ENCODE measurements at places on chromosomes 3 and 15. TPM values are rescaled to one million over a fixed set of nuclear protein-coding genes. Genes with fewer than 3 reads are reported as not detected.

DNA sequence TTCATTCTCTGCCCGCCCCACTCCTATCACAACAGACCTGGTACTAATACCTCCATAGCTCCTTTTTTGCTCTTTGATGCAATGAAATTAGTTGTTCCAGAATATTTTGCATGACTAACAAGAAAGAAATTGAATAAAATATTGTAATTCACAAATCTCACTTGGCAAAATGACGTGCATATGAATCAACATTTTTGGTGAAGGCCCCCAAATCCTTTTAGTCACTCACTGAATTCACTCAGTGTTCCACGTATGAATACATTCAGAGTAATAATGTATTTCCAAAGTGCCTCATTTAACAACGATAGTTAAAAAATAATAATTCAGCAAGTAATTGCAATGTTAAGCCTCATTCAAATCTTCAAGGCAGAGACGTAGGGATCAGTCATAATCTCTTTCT, 148.6 kb upstream of the STRIT1 start:
- H3K27me3 ChIP-seq = no peaks in the 10 kb centered on the region
- no peaks in the 10 kb centered on the region for H3K36me3 ChIP-seq
- H3K27ac ChIP-seq = no peak overlapping the region
- no peak overlapping the region for H3K4me3 ChIP-seq
- no peak for DNase-seq

DNA sequence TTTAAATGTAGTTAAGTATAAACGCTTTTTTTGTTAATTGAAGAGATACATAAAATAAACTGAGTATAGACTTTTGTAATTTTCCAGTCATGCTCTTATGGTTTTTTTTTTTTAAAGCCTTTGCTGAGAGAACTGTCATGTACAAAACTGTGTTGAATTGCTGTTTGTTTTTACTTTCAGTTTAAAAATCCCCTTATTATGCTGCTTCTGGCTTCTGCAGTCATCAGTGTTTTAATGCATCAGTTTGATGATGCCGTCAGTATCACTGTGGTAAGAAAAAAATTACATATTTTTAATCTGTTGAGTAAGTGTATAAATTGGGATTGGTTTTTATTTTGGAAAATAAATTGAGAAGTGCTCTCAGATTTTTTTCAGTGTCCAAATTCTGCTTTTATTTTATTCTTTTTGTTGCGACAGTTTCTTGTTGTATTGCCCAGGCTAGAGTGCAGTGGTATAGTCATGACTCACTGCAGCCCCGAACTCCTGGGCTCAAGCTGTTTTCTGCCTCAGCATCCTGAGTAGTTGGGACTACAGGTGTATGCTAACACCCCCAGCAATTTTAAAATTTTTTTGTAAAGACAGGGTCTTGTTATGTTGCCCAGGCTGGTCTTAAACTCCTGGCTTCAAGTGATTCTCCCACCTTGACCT, 40.7 kb downstream of the ATP2C1 start:
- no peak overlapping the region for H3K4me3 ChIP-seq
- H3K27ac ChIP-seq = no peak overlapping the region
- no peaks in the 10 kb centered on the region for H3K4me1 ChIP-seq
- H3K27me3 ChIP-seq = no peaks in the 10 kb centered on the region
- DNase-seq = no peak
- no peaks in the 10 kb centered on the region for H3K36me3 ChIP-seq

SLC28A2 gene
- total RNA-seq = not detected

GRCh38 chr3:66053550-66054094, 14.9 kb upstream of the MAGI1 start:
- H3K27ac ChIP-seq = no peak overlapping the region
- no peak for DNase-seq
- H3K4me1 ChIP-seq = peaks cover 3% of the 10 kb centered on the region
- H3K4me3 ChIP-seq = no peak overlapping the region
- H3K36me3 ChIP-seq = no peaks in the 10 kb centered on the region

LRRC31 gene
- total RNA-seq = 0.50 TPM

- peaks cover 10% of the 10 kb centered on the region for H3K36me3 ChIP-seq
- no peak overlapping the region for H3K27ac ChIP-seq
- H3K27me3 ChIP-seq = no peaks in the 10 kb centered on the region
- DNase-seq = no peak
- H3K4me3 ChIP-seq = no peak overlapping the region
Observed at GRCh38 chr3:13034109-13034800, 39.0 kb downstream of the IQSEC1 start.

DNA sequence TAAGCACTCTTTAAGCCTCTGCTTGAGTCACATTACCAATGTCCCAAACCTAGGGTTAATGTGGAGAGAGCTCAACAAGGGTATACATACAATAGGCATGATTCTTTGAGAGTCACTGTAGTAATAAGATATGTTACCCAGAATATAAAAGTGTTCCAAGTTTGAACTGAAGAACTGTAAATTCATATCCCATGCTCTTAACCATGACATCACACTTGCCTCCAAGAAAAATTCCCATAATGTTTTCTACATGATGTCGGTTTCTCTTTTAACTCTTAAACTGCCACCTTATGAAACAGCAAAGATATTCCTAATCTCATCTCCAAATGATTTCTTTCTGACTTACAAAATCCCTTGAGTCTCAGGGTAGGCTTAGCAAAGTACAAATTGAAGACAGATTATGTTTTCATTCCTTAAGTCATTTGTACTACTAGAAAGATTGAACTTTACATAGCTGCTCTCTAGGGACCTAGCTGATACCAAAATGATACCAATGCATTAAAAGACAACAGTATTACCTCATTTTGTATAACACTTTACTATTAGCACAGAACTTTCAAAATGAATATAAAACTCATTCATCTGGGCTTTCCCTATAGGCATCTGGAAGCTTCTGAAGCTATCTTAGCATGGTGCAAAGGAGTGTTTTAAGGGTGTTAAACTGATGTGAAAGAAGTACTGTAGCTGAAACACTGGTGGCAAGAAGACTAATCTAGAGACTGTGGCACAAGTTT, 127.1 kb downstream of the KCNMB2 start:
- H3K27ac ChIP-seq = no peak overlapping the region
- H3K4me3 ChIP-seq = no peak overlapping the region
- H3K36me3 ChIP-seq = no peaks in the 10 kb centered on the region
- H3K27me3 ChIP-seq = no peaks in the 10 kb centered on the region
- H3K4me1 ChIP-seq = no peaks in the 10 kb centered on the region
- DNase-seq = no peak

SLC12A1 gene
- 1.9 TPM for total RNA-seq

- no peaks in the 10 kb centered on the region for H3K36me3 ChIP-seq
- no peaks in the 10 kb centered on the region for H3K27me3 ChIP-seq
- H3K4me1 ChIP-seq = no peaks in the 10 kb centered on the region
- DNase-seq = no peak
Observed at GRCh38 chr3:119664370-119664769, 4.0 kb upstream of the POPDC2 start.

GRCh38 chr3:10532939-10533736, 27.8 kb upstream of the ATP2B2 start:
- H3K27me3 ChIP-seq = no peaks in the 10 kb centered on the region
- DNase-seq = no peak
- H3K4me3 ChIP-seq = no peak overlapping the region
- no peaks in the 10 kb centered on the region for H3K36me3 ChIP-seq
- H3K4me1 ChIP-seq = no peaks in the 10 kb centered on the region
- H3K27ac ChIP-seq = no peak overlapping the region

DNA sequence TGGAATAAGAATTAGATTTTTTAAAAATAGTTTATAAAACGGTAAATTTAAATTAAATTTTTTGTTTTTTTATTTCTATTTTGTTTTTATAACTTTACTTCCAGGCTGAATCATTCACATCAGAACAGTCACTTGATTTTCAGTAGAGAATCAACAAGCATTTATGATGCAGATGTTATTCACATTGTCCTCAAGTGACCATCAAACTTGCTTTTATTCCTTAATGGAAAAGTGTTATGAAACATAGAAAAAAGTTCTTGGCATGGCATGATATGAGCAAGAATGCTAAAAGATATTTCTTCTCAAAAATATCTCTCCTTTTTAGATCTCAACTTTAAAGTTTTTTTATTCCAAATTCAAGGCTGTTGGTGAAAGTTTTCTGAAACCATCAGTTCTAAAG, 70.9 kb upstream of the TGFBR2 start:
- no peak overlapping the region for H3K4me3 ChIP-seq
- no peak for DNase-seq
- no peaks in the 10 kb centered on the region for H3K27me3 ChIP-seq
- no peaks in the 10 kb centered on the region for H3K4me1 ChIP-seq

GRCh38 chr15:80495401-80495942, 91.3 kb downstream of the ARNT2 start:
- peaks cover 4% of the 10 kb centered on the region for H3K36me3 ChIP-seq
- peak; percentile 26 for DNase-seq
- H3K27me3 ChIP-seq = no peaks in the 10 kb centered on the region
- H3K4me1 ChIP-seq = peaks cover 19% of the 10 kb centered on the region
- no peak overlapping the region for H3K4me3 ChIP-seq

GRCh38 chr3:169905404-169905803, 6.0 kb upstream of the SAMD7 start:
- H3K27ac ChIP-seq = no peak overlapping the region
- no peak for DNase-seq
- H3K27me3 ChIP-seq = no peaks in the 10 kb centered on the region
- no peaks in the 10 kb centered on the region for H3K4me1 ChIP-seq
- no peaks in the 10 kb centered on the region for H3K36me3 ChIP-seq
- H3K4me3 ChIP-seq = no peak overlapping the region

GRCh38 chr3:73245459-73245858, 184.0 kb downstream of the EBLN2 start:
- H3K36me3 ChIP-seq = no peaks in the 10 kb centered on the region
- no peaks in the 10 kb centered on the region for H3K27me3 ChIP-seq
- no peaks in the 10 kb centered on the region for H3K4me1 ChIP-seq
- DNase-seq = no peak
- no peak overlapping the region for H3K27ac ChIP-seq
- H3K4me3 ChIP-seq = no peak overlapping the region

MAPKBP1 gene
- total RNA-seq = 27.1 TPM

GRCh38 chr3:43818229-43818628, 127.5 kb downstream of the ABHD5 start:
- H3K36me3 ChIP-seq = no peaks in the 10 kb centered on the region
- no peaks in the 10 kb centered on the region for H3K27me3 ChIP-seq
- no peaks in the 10 kb centered on the region for H3K4me1 ChIP-seq
- no peak overlapping the region for H3K27ac ChIP-seq
- DNase-seq = no peak

DNA sequence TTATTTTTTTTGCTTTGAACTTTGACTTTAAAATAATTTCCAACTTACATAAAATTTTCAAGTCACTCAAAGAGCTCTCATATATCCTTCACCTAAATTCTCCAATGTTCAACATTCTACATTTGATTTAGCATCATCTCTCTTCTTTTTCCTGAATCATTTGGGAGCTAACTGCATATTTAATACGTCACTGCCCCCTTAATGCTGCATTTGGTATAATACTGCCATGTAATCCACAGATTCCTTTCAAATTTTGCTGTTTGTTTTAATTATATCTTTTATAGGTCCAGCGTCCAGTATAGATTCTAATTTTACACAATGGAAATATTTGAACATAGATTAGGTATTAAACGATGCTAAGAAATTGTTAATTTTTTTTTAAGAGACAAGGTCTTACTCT, 2.3 kb upstream of the EIF2AK4 start:
- no peak overlapping the region for H3K27ac ChIP-seq
- no peak overlapping the region for H3K4me3 ChIP-seq
- peaks cover 2% of the 10 kb centered on the region for H3K36me3 ChIP-seq
- peaks cover 18% of the 10 kb centered on the region for H3K4me1 ChIP-seq
- DNase-seq = no peak

- H3K27ac ChIP-seq = peak overlapping the region; percentile 93
- peaks cover 49% of the 10 kb centered on the region for H3K27me3 ChIP-seq
- DNase-seq = no peak
Observed at GRCh38 chr3:194137506-194138474, 1.8 kb downstream of the HES1 start.

- H3K27me3 ChIP-seq = no peaks in the 10 kb centered on the region
- no peaks in the 10 kb centered on the region for H3K4me1 ChIP-seq
- H3K27ac ChIP-seq = no peak overlapping the region
- H3K36me3 ChIP-seq = peaks cover 10% of the 10 kb centered on the region
Observed at GRCh38 chr15:66515901-66516322, 10.8 kb downstream of the ZWILCH start.

GRCh38 chr3:58215317-58216025, 4.7 kb upstream of the DNASE1L3 start:
- H3K36me3 ChIP-seq = no peaks in the 10 kb centered on the region
- peaks cover 7% of the 10 kb centered on the region for H3K4me1 ChIP-seq
- no peak for DNase-seq
- no peak overlapping the region for H3K4me3 ChIP-seq
- H3K27ac ChIP-seq = no peak overlapping the region

DNA sequence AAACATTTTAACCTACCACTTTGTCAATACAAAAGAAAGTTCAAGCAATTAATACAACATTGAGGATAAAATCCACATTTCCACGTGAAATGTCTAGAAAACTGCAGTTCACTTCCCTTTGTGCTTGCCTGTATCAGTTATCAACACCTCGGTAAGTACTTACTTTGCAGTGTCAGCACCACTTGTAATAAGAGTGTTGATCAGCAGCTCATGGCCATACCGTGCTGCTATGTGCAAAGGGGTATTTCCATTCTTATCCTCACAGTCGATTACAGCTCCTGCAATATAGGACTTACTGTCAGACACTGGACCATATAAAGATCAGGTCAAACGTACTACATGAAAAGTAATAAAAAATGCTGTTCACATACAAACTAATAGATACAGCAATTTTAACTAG, 84.4 kb downstream of the ANKRD28 start:
- no peaks in the 10 kb centered on the region for H3K4me1 ChIP-seq
- no peak for DNase-seq
- H3K27ac ChIP-seq = no peak overlapping the region
- H3K27me3 ChIP-seq = no peaks in the 10 kb centered on the region
- no peak overlapping the region for H3K4me3 ChIP-seq

GRCh38 chr15:66774001-66774814, 72.2 kb downstream of the SMAD6 start:
- H3K4me3 ChIP-seq = no peak overlapping the region
- peak overlapping the region; percentile 33 for H3K27ac ChIP-seq
- H3K36me3 ChIP-seq = no peaks in the 10 kb centered on the region
- H3K4me1 ChIP-seq = peaks cover 49% of the 10 kb centered on the region

DNA sequence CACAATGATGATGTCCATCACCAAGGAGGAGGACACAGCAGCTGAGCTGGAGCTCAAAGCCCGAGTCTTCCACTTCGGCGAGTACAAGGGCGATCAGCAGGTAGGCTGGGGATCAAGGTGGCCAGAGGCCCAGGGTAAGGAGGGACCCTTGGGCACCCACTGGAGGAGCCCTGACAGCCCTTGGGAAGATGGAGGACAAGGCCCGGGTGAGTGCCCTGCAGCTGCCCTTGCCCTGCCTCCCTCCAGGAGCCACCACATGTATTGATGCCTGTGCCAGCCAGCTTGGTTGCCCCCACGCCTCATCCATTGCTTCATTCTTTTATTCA, 38.4 kb downstream of the CFAP100 start:
- no peak for DNase-seq
- H3K4me1 ChIP-seq = peaks cover 7% of the 10 kb centered on the region
- no peaks in the 10 kb centered on the region for H3K27me3 ChIP-seq
- H3K27ac ChIP-seq = no peak overlapping the region
- H3K36me3 ChIP-seq = peaks cover 45% of the 10 kb centered on the region
- no peak overlapping the region for H3K4me3 ChIP-seq

TSC22D2 gene
- 34.4 TPM for total RNA-seq

All from spinal cord (tissue), 10 donors.